ENCODE measurements at places on chromosomes 2 and 18. TPM values are rescaled to one million over a fixed set of nuclear protein-coding genes. Genes with fewer than 3 reads are reported as not detected.

DNA sequence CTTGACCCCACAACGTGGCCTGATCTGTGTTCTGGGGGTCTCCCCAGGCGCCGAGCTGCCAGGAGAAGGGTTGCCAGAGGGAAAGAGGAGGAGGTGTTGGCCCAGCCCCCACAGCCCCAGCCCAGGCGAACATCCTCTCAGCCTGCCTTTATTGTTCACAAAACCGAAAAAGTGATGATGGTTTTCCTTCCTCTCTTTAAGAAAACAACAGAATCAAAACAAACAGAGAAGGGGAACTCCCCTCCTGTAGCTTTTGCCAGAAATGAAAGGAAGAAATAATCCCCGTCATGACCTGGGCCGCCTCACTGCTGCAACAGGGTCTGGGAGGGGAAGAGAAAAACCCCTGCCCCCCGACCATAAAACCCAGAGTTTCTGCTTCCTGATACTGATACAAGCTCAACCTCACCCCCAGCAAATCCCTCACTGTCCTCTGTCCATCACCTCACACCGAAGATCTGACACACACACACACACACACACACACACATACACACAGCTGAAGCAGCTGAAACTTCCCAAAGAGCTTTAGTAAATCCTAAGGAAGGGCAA, 52.0 kb downstream of the ZFP36L2 start:
- no peaks in the 10 kb centered on the region for H3K27me3 ChIP-seq
- no peak overlapping the region for H3K4me3 ChIP-seq
- no peak for DNase-seq
- peaks cover 33% of the 10 kb centered on the region for H3K4me1 ChIP-seq
- no peaks in the 10 kb centered on the region for H3K36me3 ChIP-seq
- no peak overlapping the region for H3K27ac ChIP-seq

GRCh38 chr2:39642051-39642718, 23.5 kb upstream of the TMEM178A start:
- peaks cover 9% of the 10 kb centered on the region for H3K4me1 ChIP-seq
- peak; percentile 13 for DNase-seq
- H3K27ac ChIP-seq = no peak overlapping the region
- H3K4me3 ChIP-seq = no peak overlapping the region

FSHR gene
- not detected for total RNA-seq

SMPD4 gene
- total RNA-seq = 98.9 TPM

RAB6C gene
- not detected for total RNA-seq
